ENCODE measurements at places on chromosomes 5 and 9.

DNA sequence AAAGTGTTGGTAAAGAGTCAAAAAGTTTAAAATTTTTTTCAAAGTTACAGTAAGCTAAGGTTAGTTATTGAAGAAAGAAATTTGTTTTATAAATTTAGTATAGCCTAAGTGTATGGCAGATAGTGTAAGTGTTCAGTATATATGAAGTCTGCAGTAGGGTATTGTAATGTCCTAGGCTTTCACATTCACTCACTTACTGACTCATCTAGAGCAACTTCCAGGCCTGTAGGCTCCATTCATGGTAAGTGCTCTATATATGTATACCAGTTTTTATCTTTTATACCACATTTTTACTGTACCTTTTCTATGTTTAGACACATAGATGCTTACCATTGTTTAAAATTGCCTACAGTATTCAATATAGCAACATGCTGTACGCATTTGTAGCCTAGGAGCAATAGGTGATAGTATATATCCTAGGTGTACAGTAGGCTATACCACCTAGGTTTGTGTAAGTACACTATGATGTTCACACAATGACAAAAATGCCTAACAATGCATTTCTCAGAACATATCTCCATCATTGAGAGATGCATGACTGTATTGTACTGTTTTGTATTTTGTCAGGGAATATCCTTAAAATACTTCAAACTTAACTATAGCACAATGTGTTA, 38.5 kb downstream of the CYSTM1 start:
- no peak for DNase-seq

GRCh38 chr9:89882930-89883361, 278.1 kb downstream of the GADD45G start:
- DNase-seq, result no peak

- no peak for DNase-seq
Measured at GRCh38 chr5:73039082-73039481, 81.3 kb upstream of the TMEM171 start.

GRCh38 chr5:41768692-41769091, 101.5 kb downstream of the OXCT1 start:
- no peak for DNase-seq

GRCh38 chr5:130337179-130337888, 433.1 kb downstream of the CHSY3 start:
- DNase-seq, result no peak

DNA sequence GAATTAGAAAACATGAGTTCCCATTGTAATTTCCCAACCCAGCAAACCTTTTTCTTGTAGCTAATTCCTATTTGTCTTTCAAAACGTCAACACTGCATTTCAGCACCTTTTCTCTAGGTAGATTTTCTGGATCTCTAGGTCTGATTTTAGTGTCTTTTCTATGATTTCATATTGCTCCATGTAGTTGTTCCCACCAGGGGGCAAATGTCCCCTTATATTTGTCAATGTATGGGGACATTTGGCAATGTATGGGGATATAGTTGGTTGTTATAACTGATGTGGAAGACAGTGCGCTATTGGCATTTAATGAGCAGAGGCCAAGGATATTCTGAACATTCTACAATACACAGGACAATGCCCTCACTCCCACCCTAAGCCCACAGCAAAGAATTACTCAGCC, 273.9 kb upstream of the ADRA1B start:
- no peak for DNase-seq

GRCh38 chr9:134381671-134382516, 55.6 kb downstream of the RXRA start:
- DNase-seq, result peak; percentile 92

DNA sequence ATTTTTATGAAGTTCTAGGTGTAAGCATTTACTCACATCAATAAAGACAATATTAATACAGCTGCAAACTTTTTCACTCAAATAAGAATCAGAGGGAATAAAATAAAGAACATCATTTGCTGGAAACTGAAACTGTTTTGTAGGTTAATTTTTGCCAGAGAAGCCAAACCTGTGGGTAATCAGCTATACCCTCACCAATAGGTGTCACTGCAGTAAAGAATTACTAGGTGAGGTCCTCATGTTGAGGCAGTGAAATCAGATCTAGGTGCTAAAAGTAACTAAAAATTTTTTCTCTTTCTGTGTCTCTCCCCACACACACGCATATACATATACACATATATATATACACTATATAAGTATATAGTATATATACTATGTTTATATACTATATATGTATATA, 1016.3 kb upstream of the SEMA6A start:
- DNase-seq, result no peak

- DNase-seq, result no peak
Measured at GRCh38 chr5:120655828-120656435, 191.8 kb downstream of the PRR16 start.

DNA sequence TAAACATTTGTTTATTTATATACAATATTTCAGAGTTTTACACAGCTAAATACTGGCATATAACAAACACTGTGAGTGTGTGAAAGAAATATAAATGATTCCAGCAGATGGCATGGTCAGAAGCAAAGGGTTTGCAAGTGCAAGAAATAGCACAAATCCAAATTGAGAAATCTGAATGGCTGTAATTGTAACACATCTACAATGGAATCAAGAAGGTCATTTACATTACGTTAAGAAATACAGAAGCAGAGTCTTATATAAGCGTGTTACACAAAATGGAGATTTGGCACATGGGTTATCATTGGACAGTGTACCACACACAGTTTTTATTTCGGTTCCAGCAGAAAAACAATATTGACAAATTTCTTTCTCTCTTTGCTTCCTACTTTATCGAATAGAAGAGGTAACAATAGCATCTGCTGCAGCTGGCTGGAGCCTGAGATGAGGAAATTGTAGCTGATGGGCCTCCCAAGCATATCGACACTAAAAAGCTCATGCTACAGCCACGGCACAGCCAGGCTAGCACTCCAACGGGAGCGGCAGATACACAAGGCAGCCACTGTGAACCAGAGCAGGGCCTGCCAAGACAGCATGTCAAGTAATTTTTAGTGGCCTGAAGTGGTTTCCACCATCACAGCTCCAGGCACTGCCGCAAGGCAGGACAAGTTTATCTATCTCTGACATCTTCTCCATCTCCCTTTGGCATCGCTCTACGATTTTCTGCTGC, 564.6 kb upstream of the DMAC1 start:
- DNase-seq, result no peak

DNA sequence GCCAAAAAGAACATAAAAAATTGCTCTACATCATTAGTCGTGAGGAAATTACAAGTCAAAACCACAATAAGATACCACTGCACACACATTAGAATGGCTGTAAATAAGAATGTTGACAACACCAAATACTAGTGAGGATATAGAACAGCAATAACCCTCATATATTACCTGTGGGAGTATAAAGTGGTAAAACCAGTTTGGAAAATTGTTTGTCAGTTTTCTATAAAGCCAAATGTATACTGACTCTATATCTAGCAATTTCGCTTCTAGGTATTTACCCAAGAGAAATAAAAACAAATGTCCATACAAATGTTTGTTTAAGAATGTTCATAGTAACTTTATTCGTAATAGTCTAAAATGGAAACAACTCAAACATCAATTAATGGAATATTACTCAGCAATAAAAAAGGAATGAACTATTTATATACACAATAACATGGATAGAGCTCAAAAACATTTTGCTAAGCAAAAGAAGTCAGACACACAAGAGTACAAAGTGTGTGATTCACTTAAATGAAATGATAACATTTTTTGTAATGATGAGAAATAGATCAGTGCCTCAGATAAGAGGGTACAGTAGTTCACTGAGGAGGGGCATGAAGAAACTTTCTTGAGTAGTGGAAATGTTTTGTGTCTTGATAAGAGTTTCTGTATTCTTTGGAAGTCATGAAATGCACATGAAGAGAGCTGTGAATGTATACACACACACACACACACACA, 219.6 kb upstream of the ZNF462 start:
- no peak for DNase-seq

DNA sequence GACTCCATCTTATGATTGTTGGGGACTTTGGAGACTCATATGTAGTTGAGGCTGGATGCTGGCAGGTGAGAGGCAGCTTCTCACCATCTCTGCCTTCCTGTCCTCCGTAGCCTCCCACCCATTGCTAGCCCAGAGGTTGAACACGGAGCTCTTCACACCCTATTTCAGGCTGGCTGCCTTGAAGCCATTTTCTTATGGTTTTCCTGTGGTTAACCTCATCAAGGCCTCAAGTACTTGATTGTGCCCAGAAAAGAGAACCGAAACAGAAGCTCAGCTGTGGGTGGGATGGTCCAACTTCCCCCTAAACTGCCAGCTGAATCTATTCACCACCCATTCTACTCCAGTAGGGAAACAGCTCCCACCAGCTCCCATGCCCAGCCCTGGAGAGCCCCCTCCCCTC, 102.9 kb downstream of the LIFR start:
- DNase-seq, result peak; percentile 80

GRCh38 chr5:121897341-121897740, 45.7 kb downstream of the FTMT start:
- no peak for DNase-seq

DNA sequence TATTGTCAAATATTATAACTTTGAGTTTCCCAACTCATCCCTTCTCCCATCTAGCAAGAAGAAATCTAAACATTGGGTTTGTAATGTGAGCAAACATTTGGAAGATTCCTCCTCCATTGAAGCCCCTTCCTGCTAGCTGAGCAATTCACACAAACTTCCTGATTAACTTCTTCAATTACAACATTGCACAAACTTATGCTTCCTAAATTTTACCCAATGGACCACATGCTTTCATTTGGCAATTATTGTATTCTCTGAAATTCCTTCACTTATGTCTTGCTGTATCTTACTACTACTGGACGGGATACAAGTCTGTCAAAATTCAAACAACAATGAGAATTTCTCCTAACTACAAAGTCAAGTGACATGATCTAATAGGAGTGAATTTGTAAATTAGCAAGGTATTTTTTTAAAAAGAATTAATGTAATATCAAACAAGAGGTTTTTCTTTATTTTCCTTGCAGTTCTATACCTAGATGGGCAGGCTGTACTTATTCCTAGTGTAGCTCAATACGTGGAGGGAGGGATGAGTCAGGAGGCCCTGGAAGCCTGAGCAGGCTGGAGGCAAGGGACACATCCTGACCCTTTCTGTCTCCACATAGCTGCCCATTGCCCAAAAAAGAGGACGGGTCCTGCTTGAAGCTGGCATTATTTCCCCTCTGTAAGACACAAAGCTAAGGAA, 11.8 kb upstream of the IFNW1 start:
- no peak for DNase-seq

- DNase-seq, result no peak
Measured at GRCh38 chr9:68844631-68845612, 139.9 kb downstream of the PIP5K1B start.

- no peak for DNase-seq
Measured at GRCh38 chr5:19584131-19584530, 403.9 kb downstream of the CDH18 start.
